Left lung (tissue), 14 donors: ENCODE measurements at places on chromosomes 5 and 9. TPM values are rescaled to one million over a fixed set of nuclear protein-coding genes. Genes with fewer than 3 reads are reported as not detected.

DNA sequence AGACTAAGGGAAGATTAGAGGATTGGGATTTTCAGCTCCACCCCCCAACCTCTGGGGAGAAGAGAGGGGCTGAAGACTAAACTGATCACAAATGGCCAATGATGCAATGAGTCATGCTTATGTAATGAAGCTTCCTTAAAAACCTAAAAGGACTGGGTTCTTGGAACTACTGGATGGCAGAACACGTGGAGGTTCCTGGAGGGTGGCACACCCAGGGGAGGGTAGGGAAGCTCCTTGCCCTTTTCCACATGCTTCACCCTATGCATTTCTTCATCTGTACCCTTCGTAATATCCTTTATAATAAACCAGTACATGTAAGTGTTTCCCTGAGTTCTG, 48.6 kb downstream of the ARHGEF28 start:
- H3K4me1 ChIP-seq = peaks cover 20% of the 10 kb centered on the region
- H3K4me3 ChIP-seq = no peak overlapping the region
- no peaks in the 10 kb centered on the region for H3K27me3 ChIP-seq
- no peak overlapping the region for H3K27ac ChIP-seq
- H3K36me3 ChIP-seq = no peaks in the 10 kb centered on the region

GRCh38 chr9:88574953-88575352, 40.0 kb downstream of the NXNL2 start:
- H3K27me3 ChIP-seq = no peaks in the 10 kb centered on the region
- DNase-seq = no peak
- H3K27ac ChIP-seq = no peak overlapping the region
- peaks cover 6% of the 10 kb centered on the region for H3K4me1 ChIP-seq
- H3K36me3 ChIP-seq = no peaks in the 10 kb centered on the region
- no peak overlapping the region for H3K4me3 ChIP-seq

The MARCOL gene
- total RNA-seq = not detected

- H3K27me3 ChIP-seq = no peaks in the 10 kb centered on the region
- H3K36me3 ChIP-seq = no peaks in the 10 kb centered on the region
- peak; percentile 36 for DNase-seq
- H3K4me3 ChIP-seq = no peak overlapping the region
These were observed 52.3 kb upstream of the CNTLN start for GRCh38 chr9:17082343-17083064.

The PCDHB12 gene
- 2.3 TPM for total RNA-seq

The ZDHHC11B gene
- total RNA-seq = 8.4 TPM

The WNT8A gene
- not detected for total RNA-seq

The SLC31A2 gene
- total RNA-seq = 39.3 TPM

- H3K4me3 ChIP-seq = peak overlapping the region; percentile 70
- H3K4me1 ChIP-seq = peaks cover 19% of the 10 kb centered on the region
- H3K27ac ChIP-seq = peak overlapping the region; percentile 82
- peaks cover 6% of the 10 kb centered on the region for H3K36me3 ChIP-seq
- peak; percentile 93 for DNase-seq
These were observed 735 bp upstream of the RPL26L1 start for GRCh38 chr5:172958331-172959046.
